HFFc6 (cell line): ENCODE measurements at places on chromosomes 5 and 9.

DNA sequence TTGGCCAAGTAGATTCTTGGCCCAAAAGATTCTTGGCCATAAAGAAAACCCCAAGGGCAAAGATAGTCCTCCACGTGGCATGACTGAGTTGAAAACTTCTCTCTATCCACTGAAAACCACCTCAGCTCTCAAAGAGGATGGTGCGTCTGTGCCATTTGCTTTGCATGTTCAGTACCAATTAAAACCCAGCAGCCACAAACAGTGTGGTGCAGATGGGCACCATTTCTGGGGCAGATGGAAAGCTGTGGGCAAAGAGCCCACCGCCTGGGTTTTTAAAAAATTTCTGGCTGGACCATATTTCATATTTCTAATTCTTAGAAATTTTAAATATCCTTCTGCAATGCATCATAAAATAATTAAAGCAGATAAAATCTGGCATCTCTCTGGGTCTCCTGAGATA is 84.5 kb upstream of the PUM3 start:
- DNase-seq: no peak

DNA sequence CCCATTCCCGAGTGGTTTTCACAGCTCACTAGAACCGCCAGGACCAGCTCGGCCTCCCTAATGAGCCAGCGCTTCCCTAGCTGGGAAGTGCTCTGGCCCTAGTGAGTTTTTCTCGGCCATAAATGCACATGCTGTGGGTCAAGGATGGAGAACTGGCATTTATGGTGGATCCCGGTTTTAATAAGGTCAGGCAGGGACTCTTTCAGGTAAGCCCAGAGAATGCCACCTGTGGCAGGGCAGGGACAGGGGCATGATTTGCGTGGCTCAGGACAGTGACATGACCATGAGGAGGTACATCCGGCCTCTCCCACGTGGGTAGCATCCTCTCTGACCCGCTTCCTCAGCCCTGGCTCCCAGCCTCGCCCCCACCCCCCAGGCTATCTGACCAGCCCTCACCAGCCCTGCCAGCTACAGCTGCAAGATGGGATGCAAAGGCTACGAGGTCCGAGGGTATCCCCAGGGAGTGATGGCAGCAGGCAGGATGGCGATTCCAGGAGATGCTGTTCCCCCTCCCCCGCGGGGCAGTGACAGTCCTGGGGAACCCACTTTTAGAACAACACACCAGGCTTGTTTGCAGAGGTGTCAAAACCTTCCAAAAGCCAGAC is 60.3 kb upstream of the ADAMTS2 start:
- no peak for DNase-seq

- DNase-seq: no peak
Observed at GRCh38 chr5:119359737-119360413, 4.1 kb downstream of the TNFAIP8 start.

GRCh38 chr5:52657247-52657645 is 130.5 kb upstream of the ITGA1 start:
- DNase-seq: peak; percentile 42

- DNase-seq: no peak
Observed at GRCh38 chr9:130379649-130379970, 65.2 kb upstream of the ASS1 start.

GRCh38 chr5:103602438-103602837 is 39.8 kb upstream of the NUDT12 start:
- DNase-seq: no peak

- DNase-seq: no peak
Observed at GRCh38 chr5:89694026-89694550, 715.5 kb downstream of the CETN3 start.

GRCh38 chr5:173880306-173880985 is 7.7 kb upstream of the CPEB4 start:
- DNase-seq: peak; percentile 91

DNA sequence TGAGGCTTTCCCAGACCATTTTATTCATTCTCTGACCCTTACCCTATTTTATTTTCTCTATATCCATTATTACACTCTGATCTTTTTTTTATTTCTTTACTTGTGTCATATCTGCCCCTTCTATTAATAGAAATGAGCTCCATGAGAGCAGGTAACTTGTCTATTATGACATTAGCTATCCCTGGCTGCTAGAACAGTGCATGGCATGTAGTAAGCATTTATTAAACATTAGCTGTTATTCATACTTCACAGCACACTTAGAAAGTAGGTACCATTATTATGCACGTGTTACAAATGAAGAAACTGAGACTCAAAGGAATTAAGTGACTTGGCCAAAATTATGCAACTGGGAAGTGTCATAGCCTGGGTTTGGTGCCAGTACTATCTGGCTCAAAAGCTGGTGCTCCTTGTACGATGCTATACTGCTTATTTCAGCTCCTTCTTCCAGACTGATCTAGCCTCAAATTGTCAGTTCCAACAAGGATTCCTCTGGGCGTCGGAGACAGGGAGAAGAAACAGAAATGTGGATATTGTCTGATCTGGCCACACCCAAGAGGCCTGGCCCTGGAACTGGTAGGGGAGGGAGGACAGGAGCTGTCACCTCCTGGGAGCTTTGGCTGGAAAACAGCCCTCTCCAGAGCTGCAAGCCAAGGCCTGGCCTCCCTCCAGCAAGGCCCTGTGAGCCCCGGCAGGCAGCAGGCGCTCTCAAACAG is 10.8 kb upstream of the NIPAL4 start:
- DNase-seq: no peak

GRCh38 chr5:83919071-83920041 is 198.7 kb upstream of the HAPLN1 start:
- DNase-seq: no peak

GRCh38 chr5:18366234-18366633 is 732.0 kb downstream of the TAF11L14 start:
- no peak for DNase-seq

DNA sequence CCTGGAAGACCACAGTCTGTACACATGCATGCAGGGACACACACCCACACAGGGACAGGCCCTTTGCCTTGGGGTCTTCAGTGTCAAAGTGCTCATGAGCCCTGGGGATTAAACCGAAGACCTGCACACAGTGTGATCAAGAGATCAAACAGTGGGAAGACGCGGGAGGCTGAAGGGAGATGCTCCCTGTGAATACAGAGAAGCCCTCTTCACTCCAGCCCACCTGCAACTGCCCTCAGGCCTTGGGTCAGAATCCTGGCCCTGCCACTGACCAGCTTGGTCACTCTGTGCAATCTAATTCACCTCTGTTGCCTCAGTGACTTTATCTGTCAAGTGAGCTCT is 2.9 kb downstream of the RALGDS start:
- no peak for DNase-seq

DNA sequence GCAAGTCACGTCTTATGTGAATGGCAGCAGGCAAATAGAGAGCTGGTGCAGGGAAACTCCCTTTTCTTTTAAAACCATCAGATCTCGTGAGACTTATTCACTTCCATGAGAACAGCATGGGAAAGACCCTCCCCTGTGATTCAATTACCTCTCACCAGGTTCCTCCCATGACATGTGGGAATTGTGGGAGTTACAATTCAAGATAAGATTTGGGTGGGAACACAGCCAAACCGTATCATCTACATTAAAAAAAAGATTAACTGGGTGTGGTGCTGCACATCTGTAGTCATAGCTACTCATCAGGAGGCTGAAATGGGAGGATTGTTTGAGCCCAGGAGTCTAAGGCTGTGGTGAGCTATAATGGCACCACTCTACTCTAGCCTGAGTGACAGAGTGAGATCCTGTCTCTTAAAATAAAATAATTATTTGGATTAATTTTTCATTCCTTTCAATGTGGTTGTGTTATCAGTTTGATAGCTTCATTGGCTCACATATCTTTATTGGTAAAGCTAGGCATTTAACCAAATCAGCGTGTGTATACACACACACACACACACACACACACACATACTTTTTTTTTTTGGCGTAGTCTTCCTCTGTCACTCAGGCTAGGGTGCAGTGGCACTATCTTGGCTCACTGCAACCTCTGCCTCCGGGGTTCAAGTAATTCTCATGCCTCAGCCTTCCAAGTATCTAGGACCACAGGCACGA is 21.8 kb downstream of the DENND4C start:
- DNase-seq: no peak

GRCh38 chr9:100341889-100342288 is 10.9 kb downstream of the TEX10 start:
- no peak for DNase-seq

- DNase-seq: no peak
Observed at GRCh38 chr5:87103616-87104287, 163.9 kb upstream of the RASA1 start.

- DNase-seq: peak; percentile 36
Observed at GRCh38 chr9:108869092-108869725, 7.1 kb downstream of the ACTL7A start.

GRCh38 chr5:170397059-170397458 is 7.9 kb upstream of the KCNMB1 start:
- DNase-seq: no peak

GRCh38 chr5:114948363-114948762 is 221.3 kb downstream of the TRIM36 start:
- DNase-seq: no peak

DNA sequence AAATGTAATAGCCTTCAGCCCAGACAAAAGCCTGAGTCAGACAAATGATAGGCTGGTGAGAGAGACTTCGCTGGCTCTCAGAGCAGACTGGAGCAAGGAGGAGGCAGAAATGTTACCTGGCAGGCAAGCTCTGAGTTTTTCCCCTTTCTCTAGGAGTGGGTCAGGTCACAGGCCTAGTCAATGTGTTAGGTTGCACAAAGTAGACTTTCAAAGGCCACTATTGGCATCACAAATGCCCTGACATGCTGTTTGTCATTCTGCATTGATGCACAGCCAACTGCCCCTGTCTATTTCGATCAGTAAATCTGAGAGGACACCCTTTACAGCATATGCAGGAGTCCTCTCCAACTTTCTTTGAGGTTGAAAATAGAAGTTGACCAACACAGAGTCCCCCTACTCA is 15.5 kb upstream of the C1QTNF3 start:
- DNase-seq: no peak

DNA sequence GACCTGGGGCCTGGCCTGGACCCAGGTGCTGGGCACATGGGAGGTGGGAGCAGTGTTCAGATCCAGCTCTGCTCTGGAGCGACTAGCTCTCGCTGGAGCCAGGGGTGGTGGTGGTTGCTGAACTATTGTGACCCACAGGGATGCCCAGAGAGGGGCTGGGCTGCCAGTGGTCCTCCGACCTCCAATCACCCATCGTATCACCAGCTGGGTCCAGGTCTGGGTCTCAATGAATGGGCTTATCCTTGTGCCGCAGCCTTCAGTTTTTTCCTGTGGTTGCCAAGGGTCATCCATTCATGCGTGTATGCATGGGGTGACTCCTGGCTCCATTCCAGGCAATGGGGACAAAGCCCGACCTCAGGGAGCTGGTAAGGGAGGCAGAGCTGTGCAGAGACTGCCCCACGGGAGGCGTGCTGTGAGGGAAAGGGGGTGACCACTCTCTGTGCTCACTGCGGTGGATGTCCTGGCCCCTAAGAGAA is 68.6 kb upstream of the RNF130 start:
- DNase-seq: no peak

GRCh38 chr5:146799231-146799630 is 79.3 kb downstream of the PPP2R2B start:
- no peak for DNase-seq

GRCh38 chr5:9834871-9835770 is 205.0 kb upstream of the TAS2R1 start:
- DNase-seq: no peak

DNA sequence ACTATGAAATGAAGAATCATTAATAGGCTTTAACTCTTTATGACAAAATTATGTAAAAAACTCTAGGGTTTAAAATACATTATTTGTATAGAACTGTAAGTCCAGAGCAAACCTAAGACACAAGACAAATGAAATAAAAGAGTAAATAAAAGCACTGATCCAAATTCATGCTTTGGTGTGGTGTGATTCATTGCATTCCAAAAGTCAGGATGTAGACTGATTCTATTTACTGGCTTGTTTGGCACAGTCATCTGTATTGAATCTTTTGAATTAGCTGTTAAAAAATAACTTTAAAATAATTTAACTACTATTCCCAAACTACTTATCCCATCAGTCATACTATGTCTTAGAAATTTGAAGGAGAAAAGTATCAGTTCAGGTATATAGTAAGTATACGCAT is 31.1 kb downstream of the IL4 start:
- peak; percentile 56 for DNase-seq

- no peak for DNase-seq
Observed at GRCh38 chr5:137752905-137753690, 1.1 kb downstream of the HNRNPA0 start.

DNA sequence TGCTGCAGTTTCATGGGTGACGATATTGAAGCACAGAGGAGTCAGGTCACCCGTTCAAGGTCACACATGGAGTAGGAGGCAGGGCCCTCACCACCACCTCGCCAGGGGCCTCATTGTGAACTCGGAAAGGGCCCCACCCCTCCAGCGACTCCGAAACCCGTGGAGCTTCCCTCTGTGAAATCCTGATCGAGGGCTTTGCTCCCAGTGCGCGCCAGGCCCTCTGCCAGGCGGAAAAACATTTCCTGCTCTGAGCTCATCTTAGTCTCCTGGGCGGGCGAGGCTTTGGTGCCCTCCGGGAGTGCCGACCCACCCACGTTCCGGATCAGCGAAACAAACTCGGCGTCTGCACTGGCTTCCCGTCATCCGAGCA is 75.0 kb upstream of the FCN1 start:
- DNase-seq: no peak

GRCh38 chr5:127870914-127871313 is 167.7 kb downstream of the CCDC192 start:
- DNase-seq: no peak

GRCh38 chr5:139446956-139447779 is 7.8 kb upstream of the DNAJC18 start:
- peak; percentile 57 for DNase-seq

- no peak for DNase-seq
Observed at GRCh38 chr9:18350995-18351595, 122.9 kb upstream of the ADAMTSL1 start.

DNA sequence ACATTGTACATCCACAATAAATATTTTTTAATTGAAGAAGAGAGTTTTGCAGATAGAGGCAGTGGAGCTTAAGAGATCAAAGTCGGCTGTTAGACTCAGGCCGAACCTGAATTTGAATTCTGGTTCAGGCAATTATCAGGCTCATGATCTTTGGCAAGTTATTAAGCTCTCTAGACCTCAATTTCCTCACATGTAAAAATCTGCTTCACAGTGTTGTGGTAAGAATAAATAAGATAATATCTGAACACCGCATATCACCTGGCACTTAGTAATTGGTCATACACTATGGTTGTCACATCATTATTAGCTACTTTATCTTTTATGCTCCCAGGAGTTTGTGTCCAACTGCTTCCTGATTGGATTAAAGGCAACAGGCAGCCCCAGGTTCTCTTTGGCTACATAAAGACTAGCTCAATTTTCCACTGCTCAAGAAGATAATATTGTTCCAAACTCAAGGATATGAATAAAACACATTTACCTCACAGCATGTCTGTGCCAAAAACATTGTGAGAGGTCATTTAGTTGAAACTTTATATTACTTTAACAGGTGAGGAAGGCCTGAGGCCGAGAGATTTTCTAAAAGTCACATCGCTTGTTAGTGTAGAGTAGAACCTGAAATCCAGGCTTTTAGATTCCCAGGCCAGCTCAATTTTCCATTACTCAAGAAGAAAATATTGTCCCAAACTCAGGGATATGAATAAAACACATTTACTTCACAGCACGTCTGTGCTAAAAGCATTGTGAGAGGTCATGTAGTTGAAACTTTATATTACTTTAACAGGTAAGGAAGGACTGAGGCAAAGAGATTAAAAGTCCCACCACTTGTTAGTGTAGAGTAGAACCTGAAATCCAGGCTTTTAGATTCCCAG is 289.2 kb upstream of the PTGER4 start:
- DNase-seq: no peak

- DNase-seq: no peak
Observed at GRCh38 chr5:148989567-148989966, 73.3 kb downstream of the SH3TC2 start.
